CD4-positive, alpha-beta T cell treated with Interleukin-15 for 4 hours (primary cell): ENCODE measurements at places on chromosomes 16 and 17.
A peak's percentile ranks its signal among the peaks of the same experiment; 100 is the strongest.

- DNase-seq, result no peak
Observed at GRCh38 chr16:51408357-51408756, 257.3 kb upstream of the SALL1 start.

DNA sequence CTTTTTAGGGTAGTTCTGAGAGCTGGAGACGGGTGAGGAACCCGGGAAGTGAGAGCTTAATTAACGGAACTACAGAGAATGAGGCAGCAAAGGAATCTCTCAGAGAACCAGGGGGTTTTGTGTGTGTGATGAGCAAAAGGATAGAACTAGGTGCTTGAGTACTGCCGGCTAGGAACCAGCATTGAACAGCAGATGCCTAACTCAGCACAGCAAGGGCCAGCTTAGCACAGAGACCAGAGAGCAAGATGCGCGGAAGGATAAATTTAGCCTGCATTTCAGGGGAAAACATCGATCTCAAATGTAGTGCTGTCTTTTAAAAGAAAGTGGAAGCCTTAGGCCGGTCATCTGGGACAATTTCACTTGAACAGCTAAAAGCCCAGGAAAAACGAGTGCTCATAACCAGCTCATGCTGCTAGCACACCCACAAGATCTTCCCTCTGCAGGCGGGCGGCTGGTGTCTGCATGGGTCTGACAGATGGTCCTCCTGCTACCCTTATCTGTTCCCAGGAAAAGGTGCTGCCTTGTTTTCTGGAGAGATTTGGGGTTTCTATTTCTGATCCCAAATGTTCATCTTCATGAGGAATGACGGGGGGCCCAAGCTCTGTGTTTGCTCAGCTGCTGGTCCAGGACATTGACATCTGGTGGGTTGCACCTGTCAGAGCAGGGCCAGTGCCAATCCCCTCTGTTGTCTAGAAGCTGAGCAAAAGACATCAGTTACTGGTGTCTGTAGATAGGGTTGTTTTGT lies 103.9 kb downstream of the SOCS1 start:
- no peak for DNase-seq

DNA sequence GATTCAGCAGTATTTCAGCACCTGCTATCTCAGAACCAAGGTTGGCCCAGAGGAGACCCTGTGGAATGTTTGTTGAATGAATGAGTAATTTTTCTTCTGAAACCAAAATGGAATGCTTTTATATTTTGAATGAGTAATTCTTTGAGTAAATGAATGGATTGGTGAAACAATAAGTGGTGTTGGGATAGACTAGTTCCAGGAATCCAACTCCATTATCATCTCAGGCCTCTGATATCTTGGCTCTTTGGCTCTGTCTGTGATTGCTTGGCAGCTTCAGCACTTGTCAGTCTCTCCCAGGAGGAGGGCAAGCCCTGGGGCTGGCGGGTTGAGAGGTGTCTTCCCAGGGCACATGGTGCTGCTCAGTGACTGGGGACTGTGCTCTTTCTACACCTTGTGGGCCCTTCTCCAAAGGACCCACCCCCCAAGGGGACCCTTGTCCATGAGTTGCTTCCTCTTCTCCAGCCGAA lies 284.4 kb upstream of the FOXF1 start:
- no peak for DNase-seq

DNA sequence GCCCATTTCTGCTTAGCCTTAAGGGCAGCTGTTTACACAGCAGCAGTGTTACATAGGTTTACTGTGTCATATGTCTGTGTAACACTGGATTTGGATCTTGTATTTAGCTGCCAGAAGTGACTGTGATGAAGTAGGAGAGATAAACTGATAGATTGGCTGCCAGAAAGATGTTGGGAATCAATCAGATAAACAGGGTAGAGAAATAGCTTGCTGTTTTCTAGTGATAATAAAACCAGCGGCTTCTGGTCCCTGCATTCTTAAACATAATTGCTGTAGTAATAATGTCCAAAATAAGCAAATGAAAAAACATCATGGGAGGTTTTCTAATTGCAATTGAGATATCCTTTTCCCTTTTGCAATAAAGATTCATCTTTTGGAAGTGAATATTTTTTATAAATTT lies 68.7 kb downstream of the AATF start:
- DNase-seq, result no peak

GRCh38 chr17:30570191-30570590 lies 93.0 kb downstream of the GOSR1 start:
- no peak for DNase-seq

DNA sequence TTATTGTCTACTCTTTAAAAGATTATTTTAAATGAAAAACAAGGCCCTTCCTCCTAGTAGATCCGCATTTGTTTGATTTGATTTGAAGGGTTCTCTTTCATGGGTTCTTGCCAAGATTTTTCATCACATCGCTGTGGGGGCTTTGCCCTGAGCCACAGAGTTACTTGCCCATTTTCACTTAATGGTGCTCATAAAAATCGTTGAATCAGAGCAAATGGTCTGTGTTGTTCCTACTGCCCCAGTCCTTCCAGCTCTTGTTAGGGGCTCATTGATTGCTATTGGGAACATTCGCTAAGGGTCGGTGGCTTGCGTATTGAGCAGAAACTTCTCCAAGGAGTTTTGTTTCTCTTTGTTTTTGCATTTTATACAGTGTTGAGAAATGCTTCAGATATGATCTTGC lies 1023.4 kb upstream of the CDH8 start:
- DNase-seq, result no peak

DNA sequence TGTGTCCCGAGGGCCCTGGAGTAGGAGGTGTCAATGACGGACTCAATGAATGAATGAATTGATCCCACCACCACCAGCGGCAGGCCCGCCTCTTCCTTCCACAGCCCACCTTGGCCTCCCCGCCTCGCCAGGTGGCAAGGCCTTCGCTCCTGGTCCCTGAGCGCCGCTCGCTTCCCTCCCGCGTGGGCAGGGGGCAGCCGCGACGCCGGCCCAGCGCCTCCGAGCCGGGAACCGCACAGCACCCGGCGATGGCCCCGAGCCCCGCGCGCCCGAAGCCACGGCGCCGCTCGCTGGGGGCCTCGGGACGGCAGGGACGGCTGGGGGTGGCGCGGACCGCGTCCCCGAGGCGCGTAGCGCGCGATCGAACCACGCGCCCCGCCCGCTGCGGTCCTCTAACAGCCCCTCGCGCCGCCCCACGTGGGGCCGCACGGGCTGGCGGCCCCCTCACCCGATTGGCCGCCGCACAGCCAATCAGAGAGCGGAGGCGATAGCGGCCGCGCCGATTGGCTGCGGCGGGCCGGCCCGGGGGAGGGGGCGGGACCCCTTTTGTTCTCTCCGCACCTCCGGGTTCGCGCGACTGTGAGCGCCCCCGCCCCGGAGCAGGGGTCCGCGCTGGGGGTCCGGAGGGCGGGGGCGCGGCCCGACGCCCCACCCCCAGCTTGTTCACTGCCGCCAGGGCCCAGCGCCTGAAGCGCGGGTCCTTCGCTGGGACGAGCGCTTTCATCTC lies 31.4 kb downstream of the ACTG1 start:
- peak; percentile 55 for DNase-seq

- DNase-seq, result no peak
Observed at GRCh38 chr17:53092072-53092471, 730.7 kb upstream of the KIF2B start.

DNA sequence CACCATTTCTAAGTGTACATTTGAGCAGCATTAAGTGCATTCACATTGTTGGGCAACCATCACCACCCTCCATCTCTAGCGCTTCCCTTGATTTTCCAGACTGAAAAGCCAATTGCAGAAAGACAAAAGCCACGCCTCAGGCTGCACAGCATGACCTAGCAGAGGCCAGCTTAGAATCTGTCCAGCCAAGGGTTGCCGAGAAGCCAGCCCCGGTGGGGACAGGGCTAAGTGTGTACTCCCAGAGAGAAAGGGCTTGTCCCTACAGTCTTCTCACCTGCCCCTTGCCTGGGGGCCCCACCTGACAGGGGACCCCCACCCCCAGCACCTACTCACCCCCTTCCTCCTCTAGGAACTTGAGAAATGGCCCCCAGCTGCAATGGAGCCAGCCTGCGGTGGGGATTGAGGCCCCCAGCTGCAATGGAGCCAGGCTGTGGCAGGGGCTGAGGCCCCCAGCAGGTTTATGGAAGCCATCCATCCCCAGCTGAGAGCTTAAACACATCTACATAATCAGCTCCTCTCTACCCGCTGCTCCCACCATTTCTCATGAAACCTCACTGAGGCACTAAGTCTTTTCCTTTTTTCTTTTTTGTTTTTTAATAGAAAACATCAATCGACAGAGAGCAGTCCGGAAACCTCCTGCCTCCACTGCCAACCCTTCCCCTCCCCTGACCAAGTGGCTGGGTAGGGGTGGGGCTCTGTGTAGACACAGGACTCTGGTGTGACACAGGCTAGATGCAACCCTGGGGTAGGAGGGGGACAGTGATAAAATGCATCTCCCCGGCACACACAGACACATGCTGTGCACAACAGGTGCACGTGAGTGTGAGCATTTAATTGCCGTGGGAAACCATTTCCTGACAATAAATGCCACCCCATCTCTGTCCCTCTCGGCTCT lies 77.9 kb downstream of the CCT6B start:
- no peak for DNase-seq

DNA sequence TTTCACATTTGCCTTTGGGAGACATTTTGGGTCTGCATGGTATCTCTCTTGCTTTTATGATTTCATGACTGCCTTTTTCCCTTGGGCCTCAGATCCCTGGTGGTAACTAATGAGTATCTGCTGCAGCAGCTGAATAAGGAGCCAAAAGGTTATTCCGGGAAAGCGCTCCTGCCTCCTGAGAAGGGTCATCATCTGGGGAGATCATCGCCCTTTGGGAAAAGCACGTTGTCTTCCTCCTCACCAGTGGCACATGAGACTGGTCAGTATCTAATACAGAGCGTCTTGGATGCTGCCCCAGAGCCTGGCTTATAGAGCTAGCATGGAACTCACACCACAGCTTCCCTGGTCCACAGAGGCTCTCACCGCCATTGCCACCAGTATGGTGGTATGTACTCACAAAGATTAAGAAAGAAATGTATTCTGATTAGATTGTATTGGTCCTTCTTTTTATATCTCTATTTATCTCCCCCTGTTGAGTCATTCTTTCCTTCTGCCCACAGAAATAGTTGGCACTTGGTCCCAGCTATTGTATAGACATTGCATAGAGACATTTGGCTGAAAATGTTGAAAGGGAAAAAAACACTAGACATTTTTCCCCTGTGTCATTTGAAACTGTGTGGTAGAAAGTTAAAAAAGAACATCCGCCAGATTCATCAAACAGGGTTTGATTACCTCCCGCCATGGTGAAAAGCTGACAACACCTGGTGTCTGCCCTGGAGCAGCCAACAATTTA lies 8.4 kb downstream of the TPPP3 start:
- no peak for DNase-seq

DNA sequence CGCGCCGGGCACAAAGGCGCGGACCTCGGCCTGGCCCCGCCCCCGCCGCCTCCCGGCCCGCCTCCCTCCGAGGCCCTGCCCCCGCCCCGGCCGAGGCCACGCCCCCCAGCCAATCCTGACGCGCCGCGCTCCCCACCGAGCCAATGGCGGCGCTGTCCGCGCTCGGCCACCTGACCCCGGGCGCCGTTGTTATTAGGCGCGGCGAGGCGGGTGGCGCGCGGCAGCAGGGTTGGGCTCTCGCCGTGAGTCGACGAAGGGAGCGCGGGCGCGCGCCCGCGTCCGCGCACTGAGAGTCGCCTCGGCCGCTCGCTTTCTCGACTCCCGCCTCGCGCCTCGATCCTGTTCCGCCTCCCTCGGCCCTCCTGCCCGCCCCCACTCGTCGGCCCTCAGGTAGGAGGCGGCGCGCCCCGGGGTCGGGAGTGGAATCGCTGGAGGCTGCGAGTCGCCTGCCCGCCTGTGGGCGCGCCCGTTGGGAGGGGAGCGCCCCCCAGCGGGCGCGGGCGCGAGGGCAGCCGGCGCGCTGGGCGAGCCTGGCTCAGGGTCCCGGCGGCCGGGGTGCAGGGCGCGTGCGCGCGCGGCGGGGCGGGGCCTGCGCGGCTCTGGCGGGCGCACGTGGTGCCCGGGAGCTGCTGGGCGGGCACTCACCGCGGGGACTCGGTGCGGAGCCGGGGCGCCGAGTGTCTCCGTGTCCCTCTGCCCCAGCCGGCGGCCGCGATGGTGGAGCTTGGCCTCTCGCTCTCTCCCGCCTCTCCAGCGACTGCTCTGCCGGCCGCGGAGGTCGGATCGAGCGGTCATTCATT lies 405 bp upstream of the CBLN1 start:
- DNase-seq, result peak; percentile 2

DNA sequence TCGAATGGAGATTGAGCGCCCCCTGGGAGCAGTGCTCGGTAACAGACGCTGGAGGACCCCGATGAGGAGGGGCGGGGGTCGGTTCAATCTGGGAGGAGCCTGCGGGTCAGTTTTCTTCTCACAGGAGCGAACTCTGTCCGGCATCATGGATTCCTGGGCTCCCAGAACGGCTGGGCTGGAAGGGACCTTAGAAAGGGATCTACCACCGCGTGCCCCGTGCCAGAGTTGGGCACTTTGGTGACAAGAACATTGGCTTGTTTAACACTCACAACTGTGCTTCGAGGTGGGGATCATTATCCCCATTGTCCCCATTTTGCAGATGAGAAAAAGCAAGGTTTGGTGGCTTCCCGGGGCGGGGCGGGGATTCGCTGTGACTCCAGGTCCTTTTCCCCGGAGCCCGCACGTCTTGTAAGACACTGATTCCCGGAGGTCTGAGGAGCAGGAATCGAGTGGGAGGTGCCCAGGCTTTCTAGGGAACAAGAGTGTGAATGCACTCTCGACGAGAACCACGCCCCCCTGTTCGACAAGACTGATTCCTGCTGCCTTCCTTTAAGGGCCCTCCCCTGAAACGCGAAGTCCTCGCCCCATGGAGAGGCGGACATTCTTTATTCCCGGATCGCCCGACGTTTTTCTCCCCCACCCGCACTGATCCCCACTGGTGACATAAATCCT lies 1.5 kb upstream of the FBXL19 start:
- DNase-seq, result peak; percentile 88

GRCh38 chr16:5790512-5790911 lies 692.9 kb upstream of the EEF2KMT start:
- DNase-seq, result no peak

DNA sequence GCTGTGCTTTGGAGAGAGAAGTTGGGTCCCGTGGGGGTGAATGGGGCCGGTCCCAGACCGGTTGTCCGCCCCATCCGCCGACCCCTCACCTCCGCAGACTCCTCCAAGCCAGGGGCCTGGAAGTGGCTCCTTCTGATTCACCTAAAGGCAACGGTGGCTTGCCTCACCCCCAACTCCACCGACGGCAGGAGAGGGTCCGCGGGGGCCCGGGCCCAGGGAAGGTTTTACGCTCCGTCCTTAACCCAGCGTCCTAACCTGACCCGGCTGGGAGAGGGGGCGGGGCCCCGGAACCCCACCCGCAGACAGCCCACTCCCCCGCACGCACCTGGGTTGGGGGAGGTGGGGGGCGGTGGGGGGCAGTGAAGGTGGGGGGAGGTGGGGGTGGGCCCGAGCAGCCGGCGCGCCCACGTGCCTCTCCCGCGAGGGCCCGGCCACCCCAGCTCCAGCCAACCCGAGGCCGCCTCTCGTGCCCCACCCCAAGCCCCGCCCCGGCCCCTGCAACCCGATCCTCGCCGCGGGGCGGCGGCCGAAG lies 12.7 kb upstream of the CD300A start:
- peak; percentile 71 for DNase-seq
